ENCODE measurements at places on chromosomes 12 and 14.

- no peak for DNase-seq
Measured at GRCh38 chr14:103741876-103742275, 26.3 kb downstream of the ZFYVE21 start.

GRCh38 chr12:106107566-106107965 lies 31.2 kb downstream of the NUAK1 start:
- DNase-seq, result no peak

- DNase-seq, result no peak
Measured at GRCh38 chr14:100307766-100308426, 1.7 kb upstream of the SLC25A29 start.

DNA sequence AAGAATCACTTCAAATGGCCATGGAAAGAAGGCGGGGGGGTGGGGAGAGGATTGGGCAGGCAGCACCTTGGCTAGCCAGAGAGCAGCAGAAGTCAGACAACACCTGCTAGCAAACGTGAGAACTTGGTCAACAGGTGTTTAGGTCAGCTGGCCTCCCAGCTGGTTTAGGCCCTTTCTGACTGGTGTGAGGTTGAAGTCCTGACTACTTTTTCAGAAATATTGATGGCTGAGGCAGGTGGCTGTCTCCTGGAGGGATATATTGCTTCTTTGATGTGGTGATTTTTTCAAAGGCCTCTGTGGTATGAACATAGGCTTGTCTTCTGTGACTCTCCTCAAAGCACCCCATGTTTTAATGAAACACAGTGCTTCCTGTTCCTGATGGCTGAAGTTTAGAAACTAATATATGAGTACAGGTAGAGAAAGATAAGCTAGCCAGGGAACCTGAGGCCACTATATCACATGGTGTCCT lies 238.2 kb upstream of the SSTR1 start:
- DNase-seq, result no peak

DNA sequence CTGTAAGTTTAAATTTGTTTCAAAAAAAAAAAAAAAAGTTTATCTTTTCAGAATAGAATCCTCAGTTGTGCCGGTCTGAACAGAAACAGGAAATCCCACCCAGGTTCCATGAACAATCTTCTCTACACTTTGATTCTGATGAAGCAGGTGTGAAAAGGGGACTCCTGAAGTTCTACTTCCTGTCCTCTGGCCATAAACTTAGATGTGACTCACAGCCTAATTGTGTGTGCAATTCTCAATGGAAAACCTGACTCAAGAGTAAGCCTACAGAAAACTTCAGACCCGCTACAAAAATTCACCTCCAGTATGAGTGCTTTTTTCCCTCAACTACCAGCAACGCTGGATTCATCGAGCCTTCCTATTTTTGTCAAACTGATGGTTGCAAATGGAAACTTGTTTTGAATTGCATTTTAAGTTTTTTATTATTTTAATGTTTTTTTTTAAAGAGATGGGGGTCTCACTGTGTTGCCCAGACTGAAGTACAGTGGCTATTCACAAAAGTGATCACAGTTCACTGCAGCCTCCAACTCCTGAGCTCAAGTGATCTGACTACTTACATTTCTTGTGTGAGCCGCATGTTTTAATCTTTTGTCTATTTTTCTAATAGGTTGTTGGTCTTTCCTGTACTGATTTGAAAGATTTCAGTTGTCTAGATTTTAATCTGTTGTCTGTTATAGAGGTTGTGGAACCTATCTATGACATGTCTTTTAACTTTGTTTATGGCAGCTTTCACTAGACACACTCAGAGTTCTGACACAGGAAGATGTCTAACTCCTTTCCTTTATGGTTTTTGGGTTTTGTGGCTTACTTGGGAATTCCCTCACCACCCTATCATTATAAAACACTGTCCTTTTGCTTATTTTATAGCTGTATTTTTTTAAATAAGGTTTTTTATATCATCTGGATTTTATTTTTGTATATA lies 37.6 kb downstream of the ATG14 start:
- DNase-seq, result no peak

DNA sequence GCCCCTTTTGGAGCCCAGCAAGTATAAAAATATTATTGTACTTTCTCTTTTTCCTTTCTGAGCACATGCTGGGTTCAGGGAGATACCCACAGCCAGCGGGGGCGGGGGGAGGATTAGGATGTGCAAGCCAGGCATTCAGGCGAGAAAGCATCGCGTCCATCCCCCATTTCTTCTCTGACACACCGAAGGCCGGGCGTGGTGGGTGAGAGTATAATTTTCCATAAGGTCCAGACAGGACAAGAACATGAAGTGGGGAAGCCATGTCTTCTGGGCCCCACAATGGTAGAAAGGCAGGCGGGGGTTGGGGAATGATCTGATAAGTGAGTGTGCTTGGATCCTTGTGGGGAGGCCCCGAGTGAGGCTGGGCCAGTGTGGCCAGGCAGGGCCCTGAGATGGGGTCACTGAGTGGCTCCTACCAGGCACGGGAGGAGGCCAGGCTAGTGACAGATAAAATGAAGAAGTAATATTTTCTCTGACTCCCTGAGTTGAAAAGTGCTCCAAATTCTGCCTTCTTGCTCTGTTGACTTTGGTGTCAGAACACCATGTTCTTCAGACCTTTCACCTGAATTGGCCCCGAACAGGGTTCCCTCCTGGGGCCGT lies 10.7 kb upstream of the LRTM2 start:
- no peak for DNase-seq

DNA sequence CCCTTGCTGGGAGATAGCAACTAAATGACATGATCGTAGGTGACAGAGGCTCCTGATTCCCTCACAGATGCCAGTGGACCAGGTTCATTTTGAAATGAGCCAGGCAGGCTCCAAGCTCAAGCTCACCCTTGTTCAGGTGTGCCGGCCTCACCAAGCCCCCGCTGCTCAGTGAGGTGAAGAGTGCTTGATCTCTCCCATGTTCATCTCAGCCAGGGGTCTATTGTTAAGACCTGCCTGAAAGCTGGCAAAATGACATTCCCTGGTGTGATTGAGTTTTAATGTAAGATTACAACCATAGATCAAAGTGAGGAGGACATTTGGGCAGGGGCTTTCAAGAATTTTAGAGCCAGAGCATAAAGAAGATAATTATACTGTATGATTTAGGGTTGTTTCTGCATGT lies 497.9 kb downstream of the EGLN3 start:
- no peak for DNase-seq

DNA sequence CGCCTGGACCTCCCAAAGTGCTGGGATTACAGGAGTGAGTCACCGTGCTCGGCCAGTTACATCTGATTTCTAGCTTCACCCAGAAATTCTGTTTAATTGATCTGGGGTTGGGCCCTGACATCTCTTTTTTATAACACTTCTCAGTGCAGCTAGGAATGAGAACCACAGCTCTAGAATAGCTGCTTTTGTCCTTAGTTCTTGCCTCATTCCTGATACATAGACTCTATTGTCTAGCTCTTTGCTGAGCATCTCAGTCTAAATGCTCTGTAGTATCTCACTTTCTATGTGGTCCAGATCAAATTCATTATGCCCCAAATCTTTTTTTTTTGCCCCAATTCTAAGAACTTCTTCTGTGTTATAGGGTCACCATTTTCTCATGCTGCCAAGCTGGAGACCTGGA lies 29.9 kb upstream of the FUT8 start:
- DNase-seq, result no peak

DNA sequence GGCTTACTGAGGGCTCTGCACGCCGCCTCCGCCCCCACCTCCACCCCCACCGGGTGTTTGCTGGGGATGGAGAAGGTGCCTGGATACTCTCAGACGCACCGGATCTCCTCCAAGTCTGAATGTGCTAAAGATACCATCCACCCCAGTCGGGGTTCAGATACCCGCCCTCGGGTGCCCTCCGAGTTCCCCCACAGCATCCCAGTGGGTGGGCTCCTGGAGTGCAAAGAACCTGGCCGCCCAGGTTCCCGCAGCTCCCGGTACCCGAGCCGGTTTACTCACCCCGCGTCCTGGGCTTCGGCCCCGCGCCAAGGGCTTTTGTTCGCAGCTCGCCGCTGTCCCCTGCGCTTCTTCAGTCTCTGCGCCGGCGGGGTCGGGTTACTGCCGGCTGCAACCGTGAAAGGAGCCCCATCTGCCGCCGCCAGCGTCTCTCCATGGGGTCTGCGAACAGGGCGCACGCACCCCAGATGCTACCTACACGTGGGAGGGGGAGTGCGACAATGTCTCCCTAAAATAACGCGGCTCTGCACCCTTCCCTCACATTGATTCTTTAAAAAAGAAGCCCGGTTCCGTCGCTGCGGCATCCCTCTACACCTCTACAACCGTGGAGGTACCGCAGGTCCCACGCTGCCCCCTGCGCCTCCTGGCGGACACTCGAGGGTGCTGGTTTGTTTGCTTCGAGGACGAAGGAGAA lies at the start of gene CCDC177:
Gene CCDC177, minus strand, starts transcription at position 609 of the 691 bp plus-strand sequence. CDS start 1,249 bp downstream, outside the sequence.
- peak; percentile 73 for DNase-seq

GRCh38 chr14:25014440-25014839 lies 35.5 kb downstream of the STXBP6 start:
- peak; percentile 57 for DNase-seq

Data from thyroid gland (tissue), 4 donors.